Neural crest cell (in vitro differentiated cells): ENCODE measurements at places on chromosomes 1 and 21.

GRCh38 chr1:63143482-63143881 lies 178.9 kb upstream of the FOXD3 start:
- DNase-seq = no peak

DNA sequence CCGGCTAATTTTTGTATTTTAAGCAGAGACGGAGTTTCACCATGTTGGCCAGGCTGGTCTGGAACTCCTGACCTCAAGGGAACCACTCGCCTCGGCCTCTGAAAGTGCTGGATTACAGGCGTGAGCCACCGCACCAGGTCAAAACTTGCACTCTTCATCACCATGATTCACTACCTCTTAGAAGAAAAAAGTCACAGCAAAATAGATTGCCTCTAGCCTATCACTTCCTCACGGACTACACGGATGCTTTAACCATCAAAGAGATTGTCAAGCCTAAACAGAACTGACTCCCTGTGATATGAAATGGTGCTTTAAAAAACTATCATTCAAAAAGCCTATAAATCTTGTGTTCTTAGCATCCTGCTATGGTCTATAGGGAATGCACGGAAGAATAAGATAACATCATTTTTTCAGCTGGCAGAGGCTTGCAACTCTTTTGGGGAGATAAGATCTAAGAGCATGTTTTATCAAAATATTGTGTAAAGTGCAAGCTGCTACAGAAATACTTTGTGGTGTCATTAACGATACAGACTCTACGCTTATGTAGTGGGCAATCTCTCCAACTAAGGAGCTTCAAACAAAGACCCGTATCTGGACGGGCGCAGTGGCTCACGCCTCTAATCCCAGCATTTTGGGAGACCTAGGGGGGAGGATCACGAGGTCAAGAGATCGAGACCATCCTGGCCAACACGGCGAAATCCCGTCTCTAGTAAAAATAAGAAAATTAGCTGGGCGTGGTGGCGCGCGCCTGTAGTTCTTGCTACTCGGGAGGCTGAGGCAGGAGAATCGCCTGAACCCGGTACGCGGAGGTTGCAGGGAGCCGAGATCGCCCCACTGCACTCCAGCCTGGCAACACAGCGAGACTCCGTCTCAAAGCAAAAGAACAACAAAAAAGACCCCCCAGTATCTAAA lies 966 bp downstream of the TFB2M start:
- DNase-seq = no peak

GRCh38 chr1:161505686-161506085 lies 429 bp downstream of the FCGR2A start:
- DNase-seq = no peak

GRCh38 chr1:88877382-88877825 lies 14.0 kb downstream of the GTF2B start:
- no peak for DNase-seq

DNA sequence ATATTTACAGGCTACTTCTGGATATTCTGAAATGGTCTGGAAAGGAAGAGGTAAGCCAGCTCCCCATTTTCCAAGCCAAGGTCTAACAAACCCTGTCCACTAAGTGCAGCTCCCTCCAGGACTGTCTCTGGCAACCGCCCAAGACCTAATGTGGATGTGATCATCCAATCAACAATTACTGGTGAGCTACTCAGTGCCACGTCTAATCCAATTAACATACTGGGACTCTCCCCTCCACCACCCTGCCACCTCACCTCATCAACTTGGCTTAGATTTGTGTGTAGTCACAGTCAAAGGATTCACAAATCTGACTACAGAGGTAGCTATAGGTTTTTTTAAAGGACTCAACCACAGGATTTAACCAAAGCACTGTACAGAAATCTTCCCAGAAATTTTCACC lies 25.4 kb upstream of the S100A7 start:
- no peak for DNase-seq

DNA sequence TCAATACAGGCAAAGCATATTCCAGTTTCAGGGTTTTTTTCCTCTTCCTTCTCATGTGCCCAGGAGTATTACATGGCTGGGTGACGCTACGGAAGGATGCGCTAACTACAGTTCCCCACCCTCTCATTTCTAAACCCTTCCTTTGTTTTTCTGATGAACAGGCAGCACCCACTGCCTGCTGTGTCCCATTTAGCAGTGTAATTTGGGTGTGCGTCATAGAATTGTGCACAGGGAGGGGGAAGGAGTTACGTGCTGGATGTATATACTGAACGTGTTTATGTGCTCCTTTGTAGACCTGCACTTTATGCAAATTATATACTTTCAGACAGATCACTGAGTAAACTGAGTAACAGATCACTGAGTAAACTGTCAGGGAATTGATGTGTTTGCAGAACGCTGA lies 44.5 kb downstream of the ELAPOR1 start:
- no peak for DNase-seq

DNA sequence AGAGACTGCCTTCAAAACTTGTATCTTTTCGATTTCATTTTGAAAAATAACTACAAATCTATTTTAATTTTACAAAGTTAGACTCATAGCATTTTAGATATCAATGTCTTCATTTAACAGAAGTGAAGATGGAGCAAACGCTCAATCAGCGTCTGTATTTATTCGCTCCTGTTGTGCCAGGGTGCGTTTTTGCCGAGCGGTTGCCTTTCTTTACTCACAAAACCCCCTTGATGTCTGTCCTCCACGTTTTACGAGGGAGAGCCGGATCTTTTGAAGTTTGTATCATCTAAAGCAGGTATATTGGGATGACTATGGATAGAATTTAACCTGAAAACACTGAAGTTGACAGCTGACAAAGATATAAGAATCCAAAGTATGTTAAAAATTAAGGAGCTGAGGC lies 44.6 kb downstream of the MRPL39 start:
- DNase-seq = no peak
